Esophagus muscularis mucosa (tissue), 4 donors: ENCODE measurements at places on chromosomes 5 and 9.

DNA sequence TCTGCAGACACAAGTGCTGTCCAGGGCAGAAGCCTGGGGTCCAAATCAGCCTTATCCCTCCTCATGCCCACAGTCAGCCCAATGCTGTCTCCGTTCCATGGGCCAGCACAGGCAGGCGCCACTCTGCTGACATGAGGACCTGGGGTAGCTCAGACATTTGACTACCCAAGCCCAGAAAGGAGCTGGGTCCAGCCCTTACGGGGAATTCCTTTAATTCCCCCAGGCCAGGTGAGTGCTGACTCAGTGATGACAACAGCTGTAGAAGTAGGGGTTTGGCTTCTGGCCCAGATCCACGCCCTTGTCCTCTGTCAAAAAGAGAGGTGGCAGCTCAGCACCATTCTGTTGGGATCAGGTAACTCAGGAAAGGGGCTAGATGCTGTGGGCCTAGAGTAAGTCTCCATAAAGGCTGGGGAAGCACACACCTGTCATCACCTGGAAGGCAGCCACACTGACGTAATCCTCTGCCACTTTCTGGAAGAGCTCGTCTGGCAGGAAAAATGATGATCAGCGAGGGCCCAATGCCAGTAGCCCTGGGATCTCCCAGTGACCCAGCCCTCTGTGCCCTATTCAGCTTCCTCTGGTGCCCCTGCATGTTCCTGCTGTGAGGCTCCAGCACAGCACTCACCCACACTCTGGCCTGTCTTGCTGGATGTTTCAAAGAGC lies 1.9 kb downstream of the RAB24 start:
- no peak for DNase-seq

GRCh38 chr5:142353071-142353472 lies 28.3 kb upstream of the SPRY4 start:
- DNase-seq: no peak

DNA sequence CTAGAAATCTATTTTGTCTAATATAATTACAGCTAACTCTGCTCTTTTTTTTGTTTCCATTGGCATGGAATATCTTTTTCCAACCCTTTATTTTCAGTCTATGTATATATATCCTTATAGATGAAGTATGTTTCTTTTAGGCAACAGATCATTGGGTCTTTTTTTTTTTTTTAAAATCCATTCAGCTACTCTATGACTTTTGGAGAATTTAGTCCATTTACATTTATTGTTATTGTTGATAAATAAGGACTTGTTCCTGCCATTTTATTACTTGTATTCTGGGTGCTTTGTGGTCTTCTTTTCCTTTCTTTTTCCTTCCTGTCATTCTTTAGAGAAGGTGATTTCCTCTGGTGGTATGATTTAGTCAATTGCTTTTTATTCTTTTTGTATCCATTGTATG lies 296.8 kb downstream of the SMARCA2 start:
- DNase-seq: no peak

GRCh38 chr9:104826911-104827310 lies 63.0 kb downstream of the NIPSNAP3B start:
- no peak for DNase-seq

- DNase-seq: no peak
Observed at GRCh38 chr9:135896205-135896604, 11.1 kb downstream of the CAMSAP1 start.

DNA sequence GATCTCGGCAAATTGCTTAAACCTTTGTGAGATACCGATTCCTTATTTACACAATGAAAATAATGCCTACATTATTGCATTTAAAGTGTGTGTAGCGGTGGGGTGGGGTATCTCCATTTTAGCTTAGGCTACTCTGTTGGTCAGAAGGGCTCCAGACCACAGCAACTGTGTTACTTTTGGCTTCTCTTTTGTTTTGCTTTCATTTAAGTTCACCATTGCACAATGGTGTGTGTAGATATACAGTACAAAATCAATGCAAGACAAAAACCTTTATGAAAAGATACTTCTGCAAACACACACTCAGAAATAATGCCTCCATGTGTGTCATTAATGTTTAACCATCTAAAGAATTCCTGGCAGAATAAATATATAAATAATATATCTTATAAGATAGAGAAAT lies 279.4 kb downstream of the FBXL17 start:
- DNase-seq: no peak

DNA sequence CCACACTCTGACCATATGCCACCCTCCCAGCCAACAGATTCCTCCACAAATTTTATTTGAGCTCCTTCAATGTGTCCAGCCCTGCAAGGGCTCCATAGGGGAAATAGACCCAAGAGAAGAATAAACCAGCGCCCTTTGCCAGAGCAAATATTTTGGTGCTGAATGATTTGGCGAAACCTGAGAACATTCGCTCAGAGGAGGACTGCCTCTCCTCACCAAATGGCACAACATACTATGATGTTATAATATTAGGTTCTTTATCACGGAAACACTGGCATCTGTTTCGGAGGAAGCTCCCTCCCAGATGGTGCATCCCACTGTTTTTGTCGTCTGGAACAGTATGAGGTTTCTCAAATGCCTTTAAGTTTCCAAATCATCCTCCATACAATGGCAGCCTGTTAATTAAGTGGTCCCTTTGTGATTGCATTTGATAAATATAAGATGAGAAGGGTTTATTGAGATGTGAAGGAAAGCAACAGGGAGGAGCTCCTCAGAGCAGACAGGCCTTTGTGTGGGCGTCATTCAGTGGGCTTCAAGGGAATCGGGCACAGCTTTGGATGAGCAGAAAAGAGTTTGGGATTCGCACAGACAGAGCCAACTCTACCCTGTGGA lies 139.1 kb upstream of the ADRA1B start:
- no peak for DNase-seq

DNA sequence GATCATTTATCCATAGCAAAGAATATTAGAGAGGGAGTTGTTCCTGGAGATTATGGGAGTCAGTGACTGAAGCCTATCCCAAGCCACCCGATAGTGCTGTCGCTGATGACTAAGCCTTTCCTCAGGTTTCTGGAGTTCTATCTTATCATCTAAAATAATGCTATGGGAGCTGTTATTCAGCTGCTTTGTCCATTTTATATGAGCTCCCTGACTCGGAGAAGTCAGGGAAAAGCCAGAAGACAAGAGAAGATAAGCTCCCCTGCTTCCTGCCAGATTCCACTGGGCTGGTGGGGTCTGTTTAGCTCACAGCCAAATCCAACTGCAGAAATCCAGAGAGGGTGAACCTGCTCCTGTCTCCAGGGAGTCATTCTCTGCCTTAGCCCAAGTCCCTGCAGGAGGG lies 148.2 kb downstream of the DROSHA start:
- DNase-seq: no peak

DNA sequence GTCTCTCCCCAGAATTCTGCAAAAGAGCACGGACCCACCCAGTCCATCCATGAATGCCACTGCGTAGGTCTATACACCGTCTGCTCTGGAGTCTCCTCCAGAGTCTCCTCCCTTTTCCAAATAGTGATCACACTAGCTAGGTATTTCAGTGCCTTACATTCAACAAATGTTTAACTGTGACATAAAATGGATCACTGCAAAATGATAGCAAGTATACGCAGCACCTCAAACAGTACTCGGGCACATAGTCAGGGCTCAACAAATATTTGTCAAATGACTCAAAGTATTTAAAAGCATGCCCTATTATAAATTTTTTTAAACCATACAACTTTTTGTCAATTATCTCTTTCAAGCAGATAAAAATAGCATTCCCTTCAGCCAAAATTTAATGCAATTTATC lies 60.5 kb downstream of the TLE1 start:
- no peak for DNase-seq

GRCh38 chr9:25658571-25658970 lies 19.7 kb downstream of the TUSC1 start:
- DNase-seq: no peak
